ENCODE measurements at places on chromosomes 3 and 15. TPM values are rescaled to one million over a fixed set of nuclear protein-coding genes. Genes with fewer than 3 reads are reported as not detected.

DNA sequence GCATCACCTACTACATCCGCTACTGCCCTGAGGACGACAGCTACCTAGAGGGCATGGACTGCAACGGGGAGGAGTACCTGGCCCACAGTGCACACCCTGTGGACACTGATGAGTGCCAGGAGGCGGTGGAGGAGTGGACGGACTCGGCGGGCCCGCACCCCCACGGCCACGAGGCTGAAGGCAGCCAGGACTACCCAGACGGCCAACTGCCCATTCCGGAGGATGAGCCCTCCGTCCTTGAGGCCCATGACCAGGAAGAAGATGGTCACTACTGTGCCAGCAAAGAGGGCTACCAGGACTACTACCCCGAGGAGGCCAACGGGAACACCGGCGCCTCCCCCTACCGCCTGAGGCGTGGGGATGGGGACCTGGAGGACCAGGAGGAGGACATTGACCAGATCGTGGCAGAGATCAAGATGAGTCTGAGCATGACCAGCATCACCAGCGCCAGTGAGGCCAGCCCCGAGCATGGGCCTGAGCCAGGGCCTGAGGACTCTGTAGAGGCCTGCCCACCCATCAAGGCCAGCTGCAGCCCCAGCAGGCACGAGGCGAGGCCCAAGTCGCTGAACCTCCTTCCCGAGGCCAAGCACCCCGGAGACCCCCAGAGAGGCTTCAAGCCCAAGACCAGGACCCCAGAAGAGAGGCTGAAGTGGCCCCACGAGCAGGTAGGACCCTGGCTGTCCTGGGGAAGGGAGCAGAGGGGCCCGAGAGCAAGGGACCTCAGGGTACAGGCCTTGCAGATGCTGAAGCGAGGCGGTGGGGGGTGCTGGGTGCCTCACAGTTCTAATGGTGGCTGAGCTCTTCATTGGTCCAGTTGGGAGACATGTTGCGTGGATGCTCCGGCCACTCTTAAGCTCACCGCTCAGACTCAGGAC lies 168.6 kb downstream of the APBA2 start:
- no peaks in the 10 kb centered on the region for H3K4me1 ChIP-seq
- H3K27me3 ChIP-seq, result no peaks in the 10 kb centered on the region

DNA sequence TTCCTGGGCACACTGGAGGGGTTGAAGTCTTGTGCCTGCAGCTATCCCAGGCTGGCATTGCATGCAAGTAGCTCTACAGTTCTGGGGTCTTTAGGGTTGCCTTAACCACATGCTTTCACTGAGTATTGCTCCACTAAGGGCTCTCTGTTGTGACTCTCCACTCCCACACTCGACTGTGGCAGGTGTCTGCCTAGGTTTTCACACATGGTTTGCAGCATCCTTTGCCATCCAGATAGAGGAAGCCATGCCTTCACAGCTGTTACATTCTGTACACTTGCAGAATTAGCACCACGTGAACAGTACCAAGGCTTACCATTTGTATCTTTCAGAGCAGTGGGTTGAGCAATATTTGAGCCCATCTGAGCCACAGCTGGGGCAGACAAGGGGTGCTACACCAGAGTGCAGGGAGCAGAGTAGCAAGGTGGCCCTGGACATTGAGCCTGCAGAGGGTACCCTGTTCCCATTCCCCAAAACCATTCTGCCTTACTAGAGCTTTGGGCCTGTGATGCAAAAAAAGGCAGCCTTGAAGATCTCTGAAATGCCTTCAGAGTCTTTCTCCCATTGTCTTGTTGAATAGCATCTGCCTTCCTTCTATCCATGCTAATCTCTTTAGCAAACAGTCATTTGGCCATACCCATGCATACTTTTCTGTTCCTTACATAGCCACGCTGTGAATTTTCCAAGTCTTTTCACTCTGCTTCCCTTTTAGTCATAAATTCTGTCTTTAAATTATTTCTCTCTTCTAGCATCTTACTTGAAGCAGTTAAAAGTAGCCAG lies 95.2 kb upstream of the PLCL2 start:
- H3K27me3 ChIP-seq, result no peaks in the 10 kb centered on the region
- H3K4me1 ChIP-seq, result peaks cover 6% of the 10 kb centered on the region
- no peak for DNase-seq
- H3K36me3 ChIP-seq, result no peaks in the 10 kb centered on the region
- no peak overlapping the region for H3K4me3 ChIP-seq

- no peaks in the 10 kb centered on the region for H3K36me3 ChIP-seq
- no peaks in the 10 kb centered on the region for H3K27me3 ChIP-seq
- H3K4me1 ChIP-seq, result no peaks in the 10 kb centered on the region
- H3K4me3 ChIP-seq, result no peak overlapping the region
- H3K27ac ChIP-seq, result no peak overlapping the region
Measured at GRCh38 chr3:25826510-25826909, 36.6 kb downstream of the OXSM start.

- H3K27me3 ChIP-seq, result no peaks in the 10 kb centered on the region
- no peak overlapping the region for H3K27ac ChIP-seq
Measured at GRCh38 chr3:143358155-143358792, 238.7 kb downstream of the CHST2 start.

DNA sequence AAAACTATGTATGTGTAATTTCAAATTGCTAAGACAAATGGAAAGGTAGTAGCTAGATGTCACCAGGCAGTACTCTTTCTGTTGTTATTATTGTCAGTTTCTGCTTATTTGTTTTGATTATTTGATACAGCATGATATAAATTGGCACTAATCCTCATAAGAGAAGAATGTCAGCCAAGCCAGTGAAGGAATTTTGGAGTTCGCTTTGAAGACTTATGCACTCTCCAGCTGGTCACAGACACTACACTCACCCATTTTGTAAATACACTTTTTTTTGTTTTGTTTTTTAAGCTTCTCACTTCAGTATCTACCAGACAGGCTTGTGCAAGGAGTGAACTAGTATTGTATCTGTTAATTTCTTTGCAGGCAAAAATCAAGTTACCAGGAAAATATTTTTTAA lies 180.2 kb upstream of the TTC14 start:
- H3K27ac ChIP-seq, result no peak overlapping the region
- H3K4me1 ChIP-seq, result no peaks in the 10 kb centered on the region
- no peaks in the 10 kb centered on the region for H3K36me3 ChIP-seq
- DNase-seq, result no peak
- H3K4me3 ChIP-seq, result no peak overlapping the region

The ST3GAL6 gene
- 8.1 TPM for total RNA-seq

All from gastrocnemius medialis (tissue), 4 donors.